ENCODE measurements at places on chromosomes 6 and 20.

GRCh38 chr20:15654208-15654649 is 919.0 kb downstream of the KIF16B start:
- peak; percentile 87 for DNase-seq
- no peaks in the 10 kb centered on the region for H3K27me3 ChIP-seq
- H3K36me3 ChIP-seq, result no peaks in the 10 kb centered on the region
- H3K4me1 ChIP-seq, result peaks cover 22% of the 10 kb centered on the region
- no peak overlapping the region for H3K4me3 ChIP-seq

GRCh38 chr6:121000381-121000780 is 333.9 kb downstream of the TBC1D32 start:
- H3K36me3 ChIP-seq, result no peaks in the 10 kb centered on the region
- DNase-seq, result no peak
- H3K4me3 ChIP-seq, result no peak overlapping the region
- H3K4me1 ChIP-seq, result no peaks in the 10 kb centered on the region
- H3K27ac ChIP-seq, result no peak overlapping the region

DNA sequence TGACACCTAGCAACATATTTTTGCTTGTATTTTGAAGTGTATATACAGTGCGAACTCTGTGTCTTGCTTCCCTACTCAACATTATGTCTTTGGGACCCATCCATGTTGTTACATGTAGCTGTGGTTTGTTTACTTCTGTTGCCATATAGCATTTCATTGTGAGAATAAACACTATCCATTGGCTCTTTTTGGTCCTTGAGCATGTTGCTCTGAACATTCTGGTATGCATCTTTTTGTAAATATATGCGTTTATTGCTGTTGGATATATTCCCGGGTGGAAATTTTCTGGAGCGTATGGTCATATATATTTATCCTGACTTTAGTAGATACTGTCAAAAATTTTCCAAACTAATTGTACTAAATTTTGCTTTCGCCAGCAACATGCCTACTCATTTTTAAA is 222.5 kb upstream of the SPTLC3 start:
- no peak for DNase-seq
- no peak overlapping the region for H3K27ac ChIP-seq
- no peaks in the 10 kb centered on the region for H3K4me1 ChIP-seq
- no peak overlapping the region for H3K4me3 ChIP-seq
- peaks cover 76% of the 10 kb centered on the region for H3K27me3 ChIP-seq
- no peaks in the 10 kb centered on the region for H3K36me3 ChIP-seq

DNA sequence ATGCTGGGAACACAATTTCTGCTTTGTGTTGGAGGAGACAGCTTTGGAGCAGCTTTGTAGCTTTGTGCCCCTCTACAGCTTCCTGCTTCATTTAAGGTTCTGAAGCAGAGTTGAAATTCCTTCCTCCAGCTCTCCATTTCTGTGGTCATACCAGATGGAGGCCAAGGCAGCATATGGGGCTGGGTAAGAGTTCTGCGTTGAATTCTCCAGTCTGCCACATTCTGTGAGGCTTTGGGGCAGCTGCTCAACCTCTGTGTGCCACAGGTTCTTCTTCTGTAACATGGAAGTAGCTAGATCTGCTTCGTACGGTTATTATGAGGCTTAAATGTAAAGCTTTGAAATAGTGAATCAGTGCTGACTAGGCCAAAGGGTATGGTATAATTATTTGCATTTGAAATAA is 2.9 kb upstream of the TRIM26 start:
- H3K27ac ChIP-seq, result no peak overlapping the region
- no peak overlapping the region for H3K4me3 ChIP-seq
- peaks cover 16% of the 10 kb centered on the region for H3K4me1 ChIP-seq

- H3K4me3 ChIP-seq, result no peak overlapping the region
- H3K27me3 ChIP-seq, result no peaks in the 10 kb centered on the region
- no peak for DNase-seq
- H3K36me3 ChIP-seq, result no peaks in the 10 kb centered on the region
These were observed 2.2 kb downstream of the RGS19 start for GRCh38 chr20:64077094-64077493.

DNA sequence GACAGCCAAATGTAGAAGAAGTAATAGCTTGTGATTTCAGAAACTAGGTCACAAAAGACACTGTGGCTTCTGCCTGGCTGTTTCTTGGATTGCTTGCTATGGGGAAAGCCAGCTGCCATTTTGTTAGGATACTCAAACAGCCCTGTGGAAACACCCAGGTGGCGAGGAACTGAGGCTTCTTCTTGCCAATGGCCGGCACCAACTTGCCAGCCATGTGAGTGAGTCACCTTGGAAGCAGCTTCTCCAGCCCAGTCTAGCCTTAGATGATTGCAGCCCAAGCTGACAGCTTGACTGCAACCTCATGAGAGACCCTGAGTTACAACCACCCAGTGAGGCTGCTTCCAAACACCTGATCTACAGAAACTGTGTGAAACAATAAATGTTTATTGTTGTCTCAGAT is 11.9 kb upstream of the KIAA1755 start:
- no peaks in the 10 kb centered on the region for H3K27me3 ChIP-seq
- no peaks in the 10 kb centered on the region for H3K36me3 ChIP-seq
- no peak overlapping the region for H3K27ac ChIP-seq
- H3K4me3 ChIP-seq, result no peak overlapping the region
- DNase-seq, result peak; percentile 29
- peaks cover 40% of the 10 kb centered on the region for H3K4me1 ChIP-seq

DNA sequence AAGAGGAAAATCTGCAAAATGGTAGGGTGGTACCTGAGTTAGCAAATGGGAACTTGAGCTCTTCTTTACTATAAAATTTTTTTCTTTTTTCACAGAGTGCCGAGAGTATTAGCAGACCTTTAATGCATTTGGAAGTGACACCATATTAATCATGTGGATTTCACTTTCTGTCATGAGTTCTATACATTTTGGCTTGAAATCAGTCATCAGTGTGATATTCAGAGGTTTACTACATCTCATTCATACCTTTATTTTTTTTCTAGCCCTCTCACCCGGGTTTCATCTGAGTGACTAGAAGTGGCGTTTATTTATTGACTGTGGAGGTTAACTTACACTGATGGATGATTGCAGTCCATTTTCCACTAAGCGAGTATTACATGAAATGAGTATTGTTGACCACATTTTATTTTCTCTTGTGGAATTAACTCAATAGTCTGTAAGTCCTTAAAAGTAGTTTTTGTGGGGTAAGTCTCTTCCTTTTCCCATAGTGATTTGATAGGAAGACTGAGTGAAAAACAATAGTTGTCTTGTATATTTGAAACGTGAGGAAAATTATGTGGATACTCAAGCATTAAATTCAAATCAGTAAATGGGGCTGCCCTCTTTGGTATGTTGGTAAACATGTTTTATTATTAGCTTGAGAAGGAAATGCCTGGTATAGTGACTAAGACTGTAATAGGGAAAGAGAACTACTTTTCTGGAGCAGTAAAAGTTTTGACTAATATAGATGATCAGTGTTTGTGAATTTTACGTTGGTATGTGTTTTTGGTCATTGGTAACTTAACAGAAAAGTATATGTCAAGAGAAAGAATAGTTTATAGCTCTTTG is 55.5 kb downstream of the JARID2 start:
- H3K27me3 ChIP-seq, result no peaks in the 10 kb centered on the region
- H3K4me1 ChIP-seq, result peaks cover 6% of the 10 kb centered on the region
- H3K4me3 ChIP-seq, result no peak overlapping the region
- DNase-seq, result peak; percentile 19
- H3K36me3 ChIP-seq, result no peaks in the 10 kb centered on the region

DNA sequence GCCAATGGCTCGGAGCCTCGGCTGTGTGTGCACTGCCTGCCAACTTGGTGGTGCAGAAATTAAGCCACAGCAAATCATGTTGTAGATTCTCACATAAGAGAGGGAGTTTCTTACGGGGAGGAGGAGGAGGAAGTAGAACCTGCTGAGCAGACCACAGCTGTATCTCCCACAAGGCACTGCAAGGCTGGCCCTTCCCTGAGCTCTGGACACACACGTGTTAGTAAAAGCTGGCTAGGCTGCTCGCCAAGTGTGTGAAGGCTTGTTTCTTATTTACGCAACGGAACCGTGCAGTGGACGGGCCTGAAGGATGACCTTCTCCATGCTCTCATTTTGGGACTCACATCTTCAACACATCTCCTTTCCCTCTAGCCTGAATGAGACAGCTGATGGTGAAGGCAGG is 15.7 kb upstream of the QKI start:
- H3K4me1 ChIP-seq, result peaks cover 9% of the 10 kb centered on the region
- DNase-seq, result no peak
- no peak overlapping the region for H3K27ac ChIP-seq
- H3K27me3 ChIP-seq, result no peaks in the 10 kb centered on the region

- H3K4me1 ChIP-seq, result peaks cover 3% of the 10 kb centered on the region
- no peak for DNase-seq
- no peaks in the 10 kb centered on the region for H3K27me3 ChIP-seq
- no peak overlapping the region for H3K4me3 ChIP-seq
- no peak overlapping the region for H3K27ac ChIP-seq
These were observed 141.1 kb upstream of the SGK1 start for GRCh38 chr6:134458857-134459657.

All from PC-3 (cell line).